Uterine smooth muscle cell (primary cell): ENCODE measurements at places on chromosomes 6 and 20. TPM values are rescaled to one million over a fixed set of nuclear protein-coding genes. Genes with fewer than 3 reads are reported as not detected.

Gene EYA2
- 1.6 and 2.0 TPM in 2 replicates for total RNA-seq

Gene TRAPPC3L
- not detected in 2 replicates for total RNA-seq

Gene ZBP1
- total RNA-seq: not detected in 2 replicates

Gene CPXM1
- 3.5 and 4.8 TPM in 2 replicates for total RNA-seq

Gene ERVFRD-1
- under 0.01 and 0.12 TPM in 2 replicates for total RNA-seq

Gene BPIFB2
- not detected in 2 replicates for total RNA-seq

Gene BFSP1
- total RNA-seq: 1.5 and 3.1 TPM in 2 replicates

Gene RAET1L
- total RNA-seq: not detected in 2 replicates

Gene NFKBIE
- 5.2 and 7.5 TPM in 2 replicates for total RNA-seq

Gene PTCRA
- total RNA-seq: not detected in 2 replicates

Gene PRRC2A
- total RNA-seq: 42.2 and 46.1 TPM in 2 replicates

Gene TFAP2A
- total RNA-seq: not detected in 2 replicates

Gene BYSL
- 16.6 and 23.7 TPM in 2 replicates for total RNA-seq

Gene GPR6
- not detected in 2 replicates for total RNA-seq

Gene NKX2-4
- total RNA-seq: not detected in 2 replicates

Gene CNKSR3
- total RNA-seq: 5.0 and 5.9 TPM in 2 replicates

Gene SLC24A3
- 0.25 TPM in 1 of 2 replicates, not detected in the other for total RNA-seq

Gene TFAP2C
- 8.5 and 9.5 TPM in 2 replicates for total RNA-seq

Gene CCDC170
- 0.22 and 1.6 TPM in 2 replicates for total RNA-seq

Gene XKR7
- under 0.01 TPM in 1 of 2 replicates, not detected in the other for total RNA-seq

Gene HLA-DOB
- 0.11 and 0.12 TPM in 2 replicates for total RNA-seq

Gene UBR2
- 31.1 and 38.6 TPM in 2 replicates for total RNA-seq

Gene CST2
- total RNA-seq: not detected in 2 replicates

Gene ZC3H12D
- total RNA-seq: 0.11 and 0.37 TPM in 2 replicates

Gene CCM2L
- total RNA-seq: under 0.01 TPM in 1 of 2 replicates, not detected in the other

Gene CTAGE9
- not detected in 2 replicates for total RNA-seq

Gene TTLL9
- under 0.01 TPM in 1 of 2 replicates, not detected in the other for total RNA-seq

Gene ADGRB3
- total RNA-seq: under 0.01 and 0.11 TPM in 2 replicates

Gene MUC22
- not detected in 2 replicates for total RNA-seq

Gene DACT2
- not detected in 2 replicates for total RNA-seq

Gene PLN
- 0.11 and 2.2 TPM in 2 replicates for total RNA-seq

Gene C6orf15
- not detected in 2 replicates for total RNA-seq

Gene CD40
- 1.1 and 2.0 TPM in 2 replicates for total RNA-seq

Gene PDE10A
- total RNA-seq: 2.3 and 3.5 TPM in 2 replicates

Gene UST
- total RNA-seq: 10.8 and 27.1 TPM in 2 replicates

Gene KHDC1L
- 0.50 TPM in 1 of 2 replicates, not detected in the other for total RNA-seq

Gene IL20RA
- 0.50 and 1.00 TPM in 2 replicates for total RNA-seq

Gene HLA-F
- total RNA-seq: 1.4 and 10.5 TPM in 2 replicates

Gene PTPN1
- 18.7 and 24.7 TPM in 2 replicates for total RNA-seq

Gene C6orf141
- 55.3 and 59.4 TPM in 2 replicates for total RNA-seq

Gene GCLC
- 84.1 and 123 TPM in 2 replicates for total RNA-seq
